ENCODE measurements at places on chromosomes 3 and 15.
A peak's percentile ranks its signal among the peaks of the same experiment; 100 is the strongest.

DNA sequence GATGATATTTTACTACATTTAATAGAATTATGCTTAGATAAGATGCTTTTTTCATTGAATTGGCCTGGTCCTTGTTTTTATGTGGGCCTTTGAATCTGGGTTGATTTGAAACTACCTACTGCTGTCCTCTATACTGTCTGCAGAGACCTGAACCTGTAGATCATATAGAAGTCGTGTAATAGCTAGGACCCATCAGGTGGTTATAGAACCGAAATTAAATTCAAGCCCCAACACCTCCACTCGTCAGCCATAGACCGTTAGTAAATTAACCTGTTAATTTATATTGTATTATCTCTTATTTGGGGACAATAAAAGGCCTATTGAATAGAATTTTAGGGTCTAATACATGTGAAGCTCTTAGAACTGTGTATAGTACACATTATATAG, 108.4 kb downstream of the MBNL1 start:
- DNase-seq = no peak

DNA sequence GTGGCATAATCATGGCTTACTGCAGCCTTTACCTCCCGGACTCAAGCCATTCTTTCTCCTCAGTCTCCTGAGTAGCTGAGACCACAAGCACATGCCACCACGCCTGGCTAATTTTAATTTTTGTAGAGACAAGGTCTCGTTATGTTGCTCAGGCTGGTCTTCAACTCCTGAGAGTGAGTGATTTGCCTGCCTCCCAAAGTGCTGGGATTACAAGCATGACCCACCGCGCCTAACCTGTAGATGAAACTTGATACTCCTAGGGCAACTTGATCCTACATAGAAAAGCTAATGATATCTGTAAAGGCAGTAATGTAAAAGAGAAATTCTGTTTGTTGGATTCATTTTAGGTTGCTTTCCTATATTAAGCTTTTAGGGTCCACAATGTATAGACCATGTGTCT, 391.9 kb upstream of the THRB start:
- no peak for DNase-seq

GRCh38 chr3:116388867-116389385, 56.4 kb downstream of the LSAMP start:
- no peak for DNase-seq

DNA sequence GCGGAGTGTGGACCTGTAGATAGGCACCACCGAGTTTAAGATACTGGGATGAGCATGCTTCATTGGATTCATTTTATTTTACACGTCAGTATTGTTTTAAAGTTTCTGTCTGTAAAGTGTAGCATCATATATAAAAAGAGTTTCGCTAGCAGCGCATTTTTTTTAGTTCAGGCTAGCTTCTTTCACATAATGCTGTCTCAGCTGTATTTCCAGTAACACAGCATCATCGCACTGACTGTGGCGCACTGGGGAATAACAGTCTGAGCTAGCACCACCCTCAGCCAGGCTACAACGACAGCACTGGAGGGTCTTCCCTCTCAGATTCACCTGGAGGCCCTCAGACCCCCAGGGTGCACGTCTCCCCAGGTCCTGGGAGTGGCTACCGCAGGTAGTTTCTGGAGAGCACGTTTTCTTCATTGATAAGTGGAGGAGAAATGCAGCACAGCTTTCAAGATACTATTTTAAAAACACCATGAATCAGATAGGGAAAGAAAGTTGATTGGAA, 29.5 kb downstream of the SYNM start:
- DNase-seq = no peak

- DNase-seq = no peak
Observed at GRCh38 chr3:25462495-25462894, 34.4 kb downstream of the RARB start.

DNA sequence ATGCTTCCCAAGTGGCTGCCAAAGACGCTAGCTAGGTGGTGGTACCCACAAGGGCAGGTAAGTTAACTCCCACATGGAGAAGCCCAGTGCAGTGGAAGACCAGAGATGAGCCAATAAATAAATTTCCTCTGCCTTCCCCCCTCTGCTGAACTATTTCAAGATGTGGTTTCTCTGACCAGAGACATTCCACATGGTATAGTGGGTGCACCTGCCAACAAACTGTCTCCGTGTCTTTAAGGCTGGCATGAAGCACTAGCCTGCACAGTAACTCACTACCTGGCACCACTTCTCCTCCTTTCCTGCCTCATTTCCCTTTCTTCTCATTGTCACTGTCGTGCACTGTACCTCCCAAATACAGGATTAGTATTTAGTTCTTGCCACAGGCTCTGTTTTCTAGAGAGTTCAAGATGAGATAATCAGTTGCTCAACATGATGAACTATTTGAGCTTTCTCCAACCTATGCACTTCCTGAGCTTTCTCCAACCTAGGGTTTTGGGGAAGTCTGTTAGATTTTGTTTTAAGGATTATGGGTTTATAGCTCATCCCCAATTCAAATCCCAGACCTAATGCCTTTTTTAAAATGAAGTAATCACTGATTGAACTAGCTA, 8.4 kb upstream of the CRTAP start:
- no peak for DNase-seq

DNA sequence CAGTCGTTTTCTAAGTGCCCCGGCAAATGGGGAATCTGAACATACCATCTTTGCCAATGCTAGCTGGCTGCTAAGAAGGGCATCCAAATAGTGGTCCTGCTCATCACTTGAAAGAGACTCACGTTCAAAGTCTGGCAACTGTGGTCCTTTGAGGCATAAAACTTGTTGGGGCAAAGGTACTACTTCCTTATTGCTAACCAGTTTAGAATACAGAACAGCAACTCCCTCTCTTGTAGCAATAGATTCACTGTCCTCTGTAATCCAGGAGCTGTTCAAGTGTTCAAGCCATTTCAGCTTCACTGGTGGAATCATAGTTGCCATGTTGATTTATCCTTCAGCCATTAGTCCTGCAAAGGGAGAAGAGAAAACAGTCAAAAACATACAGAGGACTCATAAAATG, 58.4 kb downstream of the HERC1 start:
- no peak for DNase-seq

DNA sequence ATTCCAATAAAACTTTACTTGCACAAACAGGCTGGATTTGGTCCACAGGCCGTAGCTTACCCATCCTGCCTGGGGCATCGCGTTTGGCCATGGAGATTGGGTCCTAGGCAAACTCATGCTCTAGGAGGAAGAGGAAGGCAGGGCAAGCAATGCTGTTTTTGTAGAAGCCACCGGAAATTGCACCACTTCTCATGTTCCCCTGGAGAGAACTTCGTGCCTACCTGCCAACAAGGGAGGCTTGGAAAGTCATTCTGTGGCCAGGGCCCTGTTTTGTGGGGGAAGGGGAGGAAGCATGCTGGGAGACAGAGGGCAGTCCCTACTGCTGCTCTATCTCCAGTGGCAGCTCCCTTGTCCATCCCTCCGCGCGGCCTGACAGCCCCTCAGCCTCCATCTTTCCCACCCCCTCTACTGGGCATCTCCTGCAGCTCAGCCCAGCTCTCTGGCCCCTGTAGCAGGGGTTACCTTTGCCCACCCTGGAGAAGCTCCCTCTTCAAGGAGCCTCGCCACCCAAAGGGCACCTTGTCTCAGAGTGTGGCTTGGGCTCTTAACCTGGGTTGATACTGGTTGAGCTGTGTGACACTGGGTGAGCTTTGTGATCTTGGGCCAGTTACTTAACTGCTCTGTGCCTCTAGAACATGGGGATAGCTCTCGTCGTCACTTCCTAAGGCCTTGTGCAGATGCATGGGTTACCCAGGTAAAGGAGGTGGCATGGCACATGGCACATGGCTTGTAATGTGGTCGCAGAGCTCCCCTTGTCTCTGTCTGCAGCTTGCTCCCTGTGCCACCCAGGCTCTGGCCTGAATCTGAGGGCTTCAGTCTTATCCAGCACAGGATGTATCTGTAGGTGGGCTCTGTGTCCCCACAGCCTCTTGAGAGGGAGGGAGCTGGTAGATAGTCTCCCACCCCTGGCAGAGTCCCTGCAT, 6.1 kb downstream of the ABTB1 start:
- DNase-seq = no peak

DNA sequence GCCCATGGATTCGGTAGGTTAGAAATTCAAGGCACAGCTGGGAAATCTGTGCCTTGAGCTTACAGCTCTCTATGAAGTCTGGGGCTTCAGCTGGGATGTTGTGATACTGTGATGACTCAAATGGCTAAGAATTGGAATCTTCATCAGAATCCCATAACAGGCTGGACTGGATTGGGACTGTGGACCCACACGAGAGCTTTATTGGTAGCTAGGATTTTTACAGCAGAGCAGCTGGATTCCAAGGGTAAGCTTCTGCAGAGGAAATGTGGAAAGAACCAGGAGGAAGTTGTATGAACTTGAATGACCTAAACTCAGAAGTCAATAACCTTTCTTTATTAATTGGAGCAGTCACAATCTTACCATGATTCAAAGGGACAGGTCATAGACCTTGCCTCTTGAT, 1187.1 kb downstream of the ROBO1 start:
- no peak for DNase-seq

DNA sequence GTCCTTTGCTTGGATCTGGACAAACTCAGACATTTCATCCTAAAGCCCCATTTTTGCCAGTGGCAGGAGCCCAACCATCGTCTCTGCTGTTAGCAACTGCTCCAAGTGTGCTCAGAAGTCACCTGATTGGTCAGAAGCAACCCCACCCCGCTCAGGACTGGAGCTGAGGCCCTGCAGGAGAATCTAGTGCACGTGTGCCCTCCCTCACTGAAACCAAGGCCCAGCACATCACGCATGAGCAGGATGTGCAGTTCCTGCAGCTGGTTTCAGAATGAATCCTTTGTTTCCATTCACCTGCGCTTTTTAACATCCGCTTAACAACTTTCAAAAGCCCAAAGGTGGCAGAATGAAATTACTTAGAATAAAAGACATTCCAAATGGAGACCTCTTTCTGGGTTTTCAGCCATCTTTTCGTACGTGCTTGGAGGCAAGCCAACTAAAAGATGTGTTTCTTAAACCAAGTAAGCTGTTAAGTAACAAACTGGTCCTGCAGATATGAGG, 81.2 kb downstream of the SRGAP3 start:
- DNase-seq = peak; percentile 25

- DNase-seq = no peak
Observed at GRCh38 chr15:77247116-77247515, 172.8 kb downstream of the PEAK1 start.

- DNase-seq = no peak
Observed at GRCh38 chr3:141949399-141949798, 73.0 kb downstream of the ATP1B3 start.

DNA sequence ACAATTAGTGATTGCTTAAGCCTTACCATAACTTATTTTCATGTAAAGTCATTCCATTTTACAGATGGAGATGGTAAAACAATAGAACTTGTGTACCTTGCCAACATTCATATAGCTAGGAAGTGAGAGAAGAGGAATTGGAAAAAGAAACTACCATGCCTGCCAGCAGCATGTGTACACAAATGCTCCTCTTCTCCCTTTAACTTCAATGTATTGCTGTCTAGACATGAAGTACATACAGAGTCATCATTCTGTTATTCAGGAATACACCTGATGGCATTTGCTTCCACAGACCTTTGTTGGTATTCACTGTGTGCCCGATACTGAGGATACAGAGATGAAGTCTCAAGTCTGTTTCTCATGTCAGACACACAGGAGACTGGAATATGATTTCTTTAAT, 7.1 kb upstream of the TMEM207 start:
- DNase-seq = no peak

Data from stimulated activated CD4-positive, alpha-beta T cell treated with anti-CD3 and anti-CD28 coated beads, Interleukin-12 subunit alpha, Interleukin-12 subunit beta, amount 100 ng/mL, for 24 hours (primary cell).